ENCODE measurements at places on chromosomes 6 and 20. TPM values are rescaled to one million over a fixed set of nuclear protein-coding genes. Genes with fewer than 3 reads are reported as not detected.
A peak's percentile ranks its signal among the peaks of the same experiment; 100 is the strongest.

GRCh38 chr20:24537210-24537609 is 67.8 kb downstream of the SYNDIG1 start:
- no peak overlapping the region for H3K4me3 ChIP-seq
- DNase-seq: no peak
- H3K36me3 ChIP-seq: no peaks in the 10 kb centered on the region
- no peak overlapping the region for H3K27ac ChIP-seq
- no peaks in the 10 kb centered on the region for H3K27me3 ChIP-seq
- no peaks in the 10 kb centered on the region for H3K4me1 ChIP-seq

DNA sequence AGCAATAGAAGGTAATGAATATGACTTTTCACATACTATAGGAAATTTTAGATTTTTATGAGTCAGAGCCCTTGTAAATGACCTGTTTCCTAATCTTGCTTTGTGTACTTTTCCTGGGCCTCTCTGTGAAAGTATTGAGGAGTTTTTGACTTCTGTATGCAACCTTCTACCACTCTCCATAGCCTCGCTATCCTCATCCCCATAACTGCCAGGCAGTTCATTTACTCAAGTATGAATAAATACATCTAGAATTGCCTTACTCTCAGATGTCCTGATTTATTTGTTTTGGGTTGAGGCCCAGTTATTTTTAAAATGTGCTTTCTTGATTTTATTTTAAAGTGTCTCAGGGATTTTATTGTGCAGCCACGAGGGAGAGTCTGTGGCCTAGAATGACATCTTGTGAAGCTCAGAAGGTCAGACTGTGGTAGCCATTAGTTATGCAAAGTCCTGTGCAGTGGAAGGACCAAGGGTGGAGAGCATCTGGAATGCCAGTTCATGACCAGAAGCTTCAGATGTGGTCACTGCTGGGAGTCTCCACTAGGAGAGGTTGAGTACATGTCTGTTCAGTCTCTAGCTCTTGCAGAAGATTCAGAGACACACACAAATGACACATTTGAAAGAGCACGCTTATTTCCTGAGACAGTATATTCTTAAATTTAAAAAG is 346.2 kb upstream of the IMPG1 start:
- H3K36me3 ChIP-seq: no peaks in the 10 kb centered on the region
- H3K4me3 ChIP-seq: no peak overlapping the region
- DNase-seq: no peak
- H3K27ac ChIP-seq: no peak overlapping the region

The SLC17A9 gene
- total RNA-seq: 8.8 TPM

DNA sequence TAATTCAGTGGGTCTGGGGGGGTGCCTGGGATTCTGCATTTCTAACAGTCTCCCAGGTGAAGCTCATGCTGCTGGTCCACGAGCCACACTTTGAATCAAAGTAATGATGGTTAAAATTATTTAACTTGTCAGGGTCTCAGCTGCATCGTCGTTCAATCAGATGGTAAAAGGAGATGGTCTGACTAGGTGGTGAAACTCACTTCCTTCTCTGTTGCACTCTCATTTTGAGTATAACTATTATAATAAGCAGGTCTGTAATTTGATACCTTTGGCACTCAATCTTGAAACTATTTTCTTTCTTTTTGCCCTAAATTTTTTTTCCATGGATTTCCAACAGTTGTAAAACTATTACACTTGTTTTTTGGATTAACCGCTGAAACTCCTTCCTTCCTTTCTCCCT is 292.5 kb downstream of the FARS2 start:
- no peaks in the 10 kb centered on the region for H3K27me3 ChIP-seq
- no peak overlapping the region for H3K4me3 ChIP-seq
- H3K36me3 ChIP-seq: no peaks in the 10 kb centered on the region
- no peak for DNase-seq
- no peaks in the 10 kb centered on the region for H3K4me1 ChIP-seq

GRCh38 chr6:37967651-37968050 is 148.1 kb downstream of the ZFAND3 start:
- DNase-seq: no peak
- H3K27me3 ChIP-seq: no peaks in the 10 kb centered on the region
- H3K36me3 ChIP-seq: no peaks in the 10 kb centered on the region
- no peak overlapping the region for H3K4me3 ChIP-seq

The SLC22A7 gene
- total RNA-seq: not detected

DNA sequence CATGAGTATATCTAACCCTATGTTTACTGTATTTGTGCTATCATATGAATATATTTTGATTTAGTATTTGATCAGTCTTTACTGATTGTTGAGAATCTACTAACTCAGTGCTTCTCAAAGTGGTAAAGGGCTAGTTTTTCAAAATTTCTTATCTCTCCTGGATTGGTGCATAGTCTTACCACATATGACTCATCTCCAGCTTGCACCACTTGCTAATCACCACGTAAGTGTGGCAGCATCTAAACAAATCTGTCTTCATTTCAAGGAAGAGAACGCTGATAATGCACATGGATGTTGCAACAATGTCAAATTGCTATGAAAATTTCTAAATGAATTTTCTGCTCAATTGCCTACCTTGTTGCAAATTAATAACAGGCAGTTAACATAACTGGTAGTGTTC is 299.5 kb downstream of the PAX1 start:
- DNase-seq: no peak
- H3K36me3 ChIP-seq: no peaks in the 10 kb centered on the region
- no peak overlapping the region for H3K27ac ChIP-seq
- H3K4me3 ChIP-seq: no peak overlapping the region
- no peaks in the 10 kb centered on the region for H3K27me3 ChIP-seq

DNA sequence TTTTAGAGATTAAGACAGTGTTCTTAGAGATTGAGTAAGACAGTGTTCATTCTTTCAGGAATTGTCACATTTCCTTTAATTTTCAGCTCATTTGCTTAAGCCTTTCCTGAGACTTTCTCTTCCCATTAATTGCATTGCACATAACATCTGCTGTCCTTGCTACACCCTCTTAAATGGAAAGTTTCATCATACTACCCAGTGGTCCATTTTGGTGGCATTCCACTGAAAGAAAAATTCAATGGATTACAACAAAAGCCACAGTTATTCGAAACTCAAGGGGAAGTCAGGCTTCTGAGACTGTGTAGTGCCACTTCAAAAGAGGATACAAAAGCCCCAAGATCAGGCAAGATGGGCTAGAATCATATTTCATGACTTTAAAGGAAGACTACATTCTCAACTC is 64.0 kb downstream of the RSPO3 start:
- H3K4me3 ChIP-seq: no peak overlapping the region
- no peaks in the 10 kb centered on the region for H3K27me3 ChIP-seq
- no peaks in the 10 kb centered on the region for H3K36me3 ChIP-seq
- DNase-seq: no peak
- H3K4me1 ChIP-seq: no peaks in the 10 kb centered on the region

- H3K4me1 ChIP-seq: no peaks in the 10 kb centered on the region
- no peaks in the 10 kb centered on the region for H3K36me3 ChIP-seq
- no peak overlapping the region for H3K4me3 ChIP-seq
- no peak for DNase-seq
- no peaks in the 10 kb centered on the region for H3K27me3 ChIP-seq
These were observed 356.1 kb downstream of the LAMA2 start for GRCh38 chr6:129238991-129239390.

- no peak for DNase-seq
- no peaks in the 10 kb centered on the region for H3K4me1 ChIP-seq
- H3K36me3 ChIP-seq: no peaks in the 10 kb centered on the region
These were observed 18.5 kb upstream of the C6orf141 start for GRCh38 chr6:49531774-49532569.

GRCh38 chr20:25579081-25579770 is 6.1 kb downstream of the NINL start:
- H3K27ac ChIP-seq: no peak overlapping the region
- H3K27me3 ChIP-seq: peaks cover 11% of the 10 kb centered on the region
- H3K36me3 ChIP-seq: no peaks in the 10 kb centered on the region
- no peak for DNase-seq

DNA sequence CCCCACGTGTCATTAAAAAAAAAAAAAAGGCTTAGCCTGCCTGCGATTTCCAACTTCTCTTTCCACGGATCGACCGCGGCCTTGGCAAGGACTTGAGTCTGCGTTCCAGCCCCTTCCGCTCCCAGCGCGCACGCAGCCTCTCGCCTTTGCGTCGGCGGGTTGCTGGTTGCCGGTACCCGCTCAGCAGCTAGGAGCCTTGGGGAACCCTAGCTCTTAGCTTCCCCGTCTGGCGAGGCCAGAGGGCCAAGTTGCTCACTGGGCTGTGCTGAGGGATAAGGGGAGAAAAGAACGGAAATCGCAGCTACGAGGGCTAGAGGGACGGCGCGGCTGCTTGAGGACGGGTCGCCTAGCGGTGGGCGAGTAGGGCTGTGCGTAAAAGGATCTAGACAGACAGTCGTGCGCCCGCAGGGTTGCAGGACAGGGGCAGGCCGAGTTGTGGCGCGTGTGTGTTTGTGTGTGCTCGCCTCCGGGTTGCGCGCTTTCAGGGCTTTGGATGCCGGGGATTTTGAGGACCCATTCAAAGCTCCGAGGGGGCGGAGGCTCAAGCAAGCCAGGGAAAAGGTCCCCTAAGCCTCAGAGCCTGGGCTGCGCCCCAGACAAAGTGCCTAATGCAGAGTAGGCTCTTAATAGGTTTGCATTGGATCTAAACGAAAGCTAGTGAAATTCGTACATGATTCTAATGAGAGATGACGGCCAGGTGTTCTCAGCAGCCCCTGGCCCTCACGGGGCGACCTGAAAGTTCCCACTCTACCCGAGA is 40.5 kb upstream of the OSTM1 start:
- peaks cover 82% of the 10 kb centered on the region for H3K27me3 ChIP-seq
- H3K4me1 ChIP-seq: peaks cover 58% of the 10 kb centered on the region
- no peak overlapping the region for H3K27ac ChIP-seq
- DNase-seq: no peak
- peak overlapping the region; percentile 9 for H3K4me3 ChIP-seq

DNA sequence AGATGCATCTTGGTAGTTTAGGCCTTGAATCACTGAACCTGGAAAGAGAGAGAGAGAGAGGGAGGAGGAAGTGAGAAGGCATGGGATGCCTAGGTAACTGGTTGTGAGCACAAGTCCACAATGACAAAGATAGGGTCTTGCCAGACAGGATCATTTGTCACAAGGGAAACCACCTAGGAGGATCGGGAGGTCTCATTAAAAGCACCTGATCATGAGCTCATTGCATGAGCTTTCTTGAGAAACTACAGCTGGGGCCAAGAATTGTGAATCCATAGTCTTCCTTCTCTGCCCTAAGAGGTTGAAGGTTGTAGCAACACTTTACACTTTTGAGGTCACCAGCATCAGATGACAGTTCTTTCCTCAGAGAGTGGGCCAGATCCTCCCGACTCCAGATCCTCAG is 195.7 kb downstream of the CD83 start:
- H3K4me1 ChIP-seq: peaks cover 4% of the 10 kb centered on the region
- DNase-seq: no peak
- no peaks in the 10 kb centered on the region for H3K27me3 ChIP-seq

GRCh38 chr20:18279242-18279641 is 9.1 kb upstream of the ZNF133 start:
- H3K4me1 ChIP-seq: no peaks in the 10 kb centered on the region
- DNase-seq: no peak
- no peaks in the 10 kb centered on the region for H3K36me3 ChIP-seq
- H3K4me3 ChIP-seq: no peak overlapping the region

The ALDH8A1 gene
- total RNA-seq: 2.0 TPM

DNA sequence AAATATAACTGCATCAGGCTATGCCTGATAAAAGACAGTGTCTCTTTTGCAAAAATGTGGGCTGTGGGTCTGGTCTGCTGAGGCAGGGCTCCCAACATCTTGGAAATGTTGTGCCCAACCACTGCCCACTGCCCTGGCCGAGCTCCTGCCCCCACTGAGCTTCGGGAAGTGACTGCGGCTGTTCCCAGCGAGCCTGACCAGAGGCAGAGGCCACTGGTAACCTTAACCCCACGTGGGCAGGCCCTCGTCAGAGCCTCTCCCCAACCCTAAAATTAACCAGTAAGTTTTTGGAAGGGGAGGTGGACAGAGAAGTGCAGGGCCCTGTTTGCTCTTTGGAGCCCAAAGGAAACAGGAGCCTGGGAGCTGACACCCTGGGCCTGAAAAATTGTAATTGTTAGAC is 225.9 kb downstream of the MAFB start:
- H3K4me3 ChIP-seq: no peak overlapping the region
- DNase-seq: no peak
- H3K4me1 ChIP-seq: no peaks in the 10 kb centered on the region
- no peak overlapping the region for H3K27ac ChIP-seq
- no peaks in the 10 kb centered on the region for H3K36me3 ChIP-seq

GRCh38 chr6:100343316-100344077 is 121.2 kb downstream of the SIM1 start:
- no peaks in the 10 kb centered on the region for H3K36me3 ChIP-seq

DNA sequence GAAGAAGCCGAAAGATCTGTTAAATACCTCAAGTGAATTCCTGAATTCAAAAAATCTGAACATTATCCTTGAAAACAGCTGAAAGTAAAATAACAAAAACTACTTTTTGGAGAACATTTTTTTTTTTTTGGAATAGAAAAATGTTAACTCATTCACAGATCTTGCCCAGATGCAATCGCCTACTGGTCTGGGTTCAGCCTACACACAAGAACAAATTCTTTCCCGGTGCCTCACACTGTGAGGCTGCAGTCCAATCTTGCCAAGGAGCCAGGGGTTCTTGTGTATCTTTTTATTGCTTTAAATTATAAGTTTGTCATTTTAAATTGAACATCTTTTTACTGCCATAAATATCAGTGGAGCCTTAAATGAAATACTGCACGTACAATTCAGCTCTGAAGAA is 41.2 kb upstream of the TMEM200A start:
- no peaks in the 10 kb centered on the region for H3K4me1 ChIP-seq
- no peak overlapping the region for H3K27ac ChIP-seq
- no peaks in the 10 kb centered on the region for H3K27me3 ChIP-seq
- no peak for DNase-seq
- H3K4me3 ChIP-seq: no peak overlapping the region

GRCh38 chr6:130997061-130997753 is 65.8 kb downstream of the EPB41L2 start:
- no peaks in the 10 kb centered on the region for H3K36me3 ChIP-seq
- no peak overlapping the region for H3K4me3 ChIP-seq
- no peaks in the 10 kb centered on the region for H3K27me3 ChIP-seq
- H3K4me1 ChIP-seq: no peaks in the 10 kb centered on the region
- H3K27ac ChIP-seq: no peak overlapping the region

The BNIP5 gene
- not detected for total RNA-seq

DNA sequence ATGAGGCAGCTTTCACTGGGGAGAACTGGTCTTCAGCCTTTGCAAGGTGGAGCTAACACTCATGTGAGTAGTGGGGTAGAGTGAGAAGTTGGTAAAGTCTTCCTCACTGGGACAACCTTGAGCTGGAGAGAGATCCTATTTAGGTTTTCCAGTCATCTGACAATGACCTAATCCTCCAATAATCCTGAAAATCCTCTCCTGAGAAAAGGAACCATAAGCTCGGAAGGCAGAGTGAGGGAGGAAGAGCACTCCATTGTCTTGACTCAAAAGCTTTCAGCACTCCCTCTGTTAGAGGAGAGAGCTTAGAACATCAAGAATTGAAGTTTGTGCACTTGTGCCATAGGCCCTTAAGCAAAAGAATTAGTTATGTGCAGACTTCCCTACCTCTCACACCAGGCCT is 77.8 kb downstream of the TRAM2 start:
- H3K27me3 ChIP-seq: no peaks in the 10 kb centered on the region
- no peaks in the 10 kb centered on the region for H3K4me1 ChIP-seq
- H3K4me3 ChIP-seq: no peak overlapping the region

GRCh38 chr20:59618131-59618530 is 13.8 kb downstream of the PHACTR3 start:
- H3K4me1 ChIP-seq: no peaks in the 10 kb centered on the region
- no peak overlapping the region for H3K27ac ChIP-seq
- no peaks in the 10 kb centered on the region for H3K36me3 ChIP-seq
- H3K27me3 ChIP-seq: peaks cover 32% of the 10 kb centered on the region

GRCh38 chr20:334578-334977 is 9.2 kb downstream of the SOX12 start:
- H3K36me3 ChIP-seq: no peaks in the 10 kb centered on the region
- H3K4me1 ChIP-seq: no peaks in the 10 kb centered on the region
- no peak for DNase-seq
